ENCODE measurements at places on chromosomes 3 and 15.

DNA sequence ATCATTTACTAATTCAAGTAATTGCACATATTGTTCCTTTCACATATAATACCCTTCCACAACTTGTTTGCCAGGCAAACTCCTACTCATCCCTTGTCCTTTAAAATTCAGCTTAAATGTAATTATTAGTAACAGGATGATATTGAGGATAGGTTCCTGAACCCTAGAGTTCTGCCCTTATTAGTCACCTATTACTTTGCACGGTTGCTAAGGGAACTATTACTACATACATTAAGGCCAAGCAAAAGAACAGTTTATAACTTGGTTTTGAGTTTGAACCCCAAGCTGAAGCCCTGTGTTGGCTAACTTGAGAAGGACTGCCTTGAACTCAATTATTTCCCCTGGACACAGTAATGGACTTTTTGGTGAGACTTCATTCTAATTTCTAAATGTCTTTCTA, 529.7 kb downstream of the IGSF11 start:
- no peak for DNase-seq

DNA sequence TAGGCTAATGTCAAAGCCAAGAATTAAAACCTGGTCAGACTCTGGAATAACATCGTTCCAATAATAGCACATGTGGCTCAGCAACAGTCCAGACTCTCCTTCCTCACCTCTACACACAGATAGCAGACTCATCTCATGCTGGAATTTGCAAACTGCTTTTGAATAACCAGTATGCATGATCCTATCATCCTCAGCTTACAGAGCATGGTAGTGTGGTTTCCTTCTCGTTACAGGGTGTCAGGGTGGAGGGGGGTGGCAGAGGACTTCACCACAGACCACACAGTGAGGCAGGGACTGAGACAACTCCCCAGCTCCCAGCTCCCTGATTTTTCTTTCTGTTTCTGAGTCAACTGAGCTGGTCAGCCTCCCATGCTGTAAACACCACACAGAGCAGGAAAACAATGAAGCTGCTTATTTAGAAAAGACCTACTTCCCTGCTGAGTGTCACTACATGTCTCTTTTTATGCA, 101.6 kb downstream of the RPL22L1 start:
- DNase-seq: no peak

- DNase-seq: no peak
These were observed 128.3 kb upstream of the BHLHE40 start for GRCh38 chr3:4850928-4851265.

- DNase-seq: no peak
These were observed 30.1 kb upstream of the TMEM115 start for GRCh38 chr3:50389414-50389767.

GRCh38 chr15:40892447-40893012, 1.7 kb upstream of the VPS18 start:
- DNase-seq: no peak

DNA sequence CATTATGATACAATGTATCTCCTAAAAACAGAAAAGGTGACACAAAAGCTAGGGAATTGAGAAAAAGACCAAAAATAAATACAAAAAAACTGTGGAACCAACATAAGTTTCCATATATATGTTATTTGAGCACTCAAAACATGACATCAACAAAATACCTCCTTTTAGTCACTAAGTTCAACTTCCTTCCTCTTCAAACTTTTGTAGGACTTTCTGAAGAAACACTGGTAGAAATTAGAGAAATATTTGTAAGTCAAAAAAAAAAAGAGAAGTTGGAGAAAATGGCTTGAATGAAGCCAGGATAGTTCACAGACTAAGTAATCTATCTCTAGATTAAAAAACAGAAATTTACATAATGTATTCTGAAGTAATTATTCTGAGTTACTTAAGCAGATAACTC, 208.4 kb upstream of the ALCAM start:
- no peak for DNase-seq

DNA sequence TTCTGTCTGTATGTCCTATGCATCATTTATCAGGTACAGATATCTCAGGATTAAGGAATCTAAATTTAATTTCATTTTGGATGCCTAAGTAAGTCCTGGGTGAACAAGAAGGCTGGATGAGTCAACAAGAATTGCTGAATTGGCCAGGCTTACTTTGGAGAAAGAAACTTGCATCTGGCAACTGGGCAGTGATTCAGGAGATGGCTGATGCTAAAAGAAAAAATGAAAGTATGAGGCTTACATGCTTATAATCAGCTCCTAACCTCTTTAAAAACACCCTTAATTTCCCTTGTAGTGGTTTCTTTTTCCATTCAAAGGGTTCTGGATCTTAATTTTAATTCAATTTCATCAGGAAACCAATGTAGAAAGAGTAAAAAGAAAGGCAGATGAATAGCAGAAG, 228.8 kb upstream of the PEX5L start:
- DNase-seq: no peak

- no peak for DNase-seq
These were observed 23.6 kb downstream of the ZNF592 start for GRCh38 chr15:84772031-84772430.

- DNase-seq: no peak
These were observed 21.6 kb downstream of the SHOX2 start for GRCh38 chr3:158084651-158085050.

DNA sequence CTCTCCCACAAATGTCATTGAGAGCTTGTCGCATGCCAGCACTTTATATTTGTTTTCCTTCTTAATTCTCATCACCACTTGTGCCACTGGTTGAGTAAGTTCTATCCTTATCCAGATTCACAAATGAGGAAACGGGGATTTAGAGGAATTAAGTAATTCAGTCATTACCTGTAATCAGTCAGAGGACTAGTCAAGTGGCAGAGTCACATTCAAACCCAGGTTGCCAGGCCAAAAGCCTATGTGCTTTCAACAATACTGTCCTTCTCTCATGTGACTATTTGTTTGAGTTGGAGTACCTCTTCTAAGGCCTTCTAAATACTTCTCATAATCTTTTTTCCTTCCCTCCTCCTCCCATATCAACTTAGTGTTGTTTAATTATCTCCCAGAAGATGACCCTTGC, 76.9 kb downstream of the THRB start:
- no peak for DNase-seq
